ENCODE measurements at places on chromosomes 12 and 14.
A peak's percentile ranks its signal among the peaks of the same experiment; 100 is the strongest.

DNA sequence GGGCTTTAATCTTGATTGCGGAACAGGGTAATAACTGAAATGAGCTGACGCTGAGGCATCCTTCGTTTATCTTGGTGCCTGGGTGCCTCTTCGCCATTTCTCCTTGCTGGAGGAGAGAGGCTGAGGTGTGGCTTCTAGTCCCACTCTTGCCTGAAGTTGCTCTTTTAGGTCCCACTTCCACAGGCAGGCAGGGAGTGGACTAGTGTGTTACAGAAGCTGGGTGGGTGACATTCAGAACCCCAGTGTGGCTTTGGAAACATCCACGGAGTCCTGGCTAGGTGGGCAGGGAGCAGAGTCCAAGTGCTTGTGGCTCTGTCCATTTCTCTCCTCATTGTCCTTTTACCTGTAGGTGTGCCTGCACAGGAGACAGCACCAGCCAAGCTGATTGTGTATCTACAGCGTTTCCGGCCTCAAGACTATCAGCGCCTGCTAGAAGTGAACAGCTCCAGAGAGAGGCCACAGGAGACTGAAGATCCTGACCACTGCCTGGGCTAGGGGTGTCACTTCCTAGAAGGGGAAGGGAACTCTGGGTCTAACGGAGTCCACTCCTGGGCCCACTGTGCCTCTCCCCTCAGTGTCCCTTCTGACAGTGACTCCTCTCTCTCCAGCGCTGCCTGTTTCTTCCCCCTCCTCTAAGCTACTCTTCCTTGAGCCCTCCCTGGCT lies 2.4 kb downstream of the THTPA start:
- DNase-seq = no peak

DNA sequence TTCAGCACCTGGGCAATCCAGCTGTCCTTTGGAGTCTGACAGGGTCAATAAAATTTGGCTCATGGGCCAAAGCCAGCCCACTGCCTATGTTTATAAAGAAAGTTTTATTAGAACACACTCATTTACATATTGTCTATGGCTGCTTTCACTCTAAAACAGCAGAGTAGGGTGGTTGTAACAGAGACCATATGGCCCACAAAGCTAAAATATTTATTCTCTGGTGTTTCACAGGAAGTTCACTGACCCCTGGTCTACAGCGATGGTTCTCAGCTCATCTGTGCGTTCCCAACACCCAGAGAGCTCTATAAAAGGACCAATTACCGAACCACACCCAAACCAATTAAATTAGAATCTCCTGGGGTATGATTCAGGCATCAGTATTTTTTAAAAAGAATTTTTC lies 37.7 kb upstream of the RTRAF start:
- no peak for DNase-seq

- DNase-seq = peak; percentile 9
Observed at GRCh38 chr12:50401500-50402081, 906 bp downstream of the LARP4 start.

GRCh38 chr12:119338593-119339363 lies 4.2 kb downstream of the CCDC60 start:
- peak; percentile 96 for DNase-seq

- no peak for DNase-seq
Observed at GRCh38 chr12:95763809-95764253, 26.7 kb downstream of the NTN4 start.

DNA sequence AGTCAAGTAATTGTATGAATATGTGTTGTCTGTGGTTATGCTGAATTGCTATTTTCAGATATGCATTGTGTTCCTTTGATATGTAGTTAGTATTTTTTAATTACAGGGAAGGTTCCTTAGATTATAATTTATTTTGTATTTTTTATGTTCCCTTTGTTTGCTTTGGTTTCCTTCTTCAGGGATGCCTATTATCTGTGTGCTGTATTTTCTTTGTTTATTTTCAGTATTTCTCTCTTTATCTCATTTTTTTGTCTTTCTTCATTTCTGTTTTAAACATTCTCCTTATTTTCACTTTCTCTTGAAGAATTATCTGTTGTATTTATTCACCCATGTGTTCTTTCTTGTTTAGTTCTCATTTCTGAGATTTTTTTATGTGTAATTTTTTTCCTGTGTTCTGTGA lies 163.1 kb downstream of the EMP1 start:
- DNase-seq = no peak

- DNase-seq = no peak
Observed at GRCh38 chr12:39341179-39341578, 101.7 kb downstream of the KIF21A start.

GRCh38 chr14:92223025-92223424 lies 99.9 kb upstream of the SLC24A4 start:
- no peak for DNase-seq

- no peak for DNase-seq
Observed at GRCh38 chr12:57237596-57237931, 8.1 kb downstream of the SHMT2 start.

GRCh38 chr12:26976687-26977086 lies 37.5 kb downstream of the TM7SF3 start:
- no peak for DNase-seq

- DNase-seq = no peak
Observed at GRCh38 chr12:94039199-94039840, 109.1 kb upstream of the PLXNC1 start.

DNA sequence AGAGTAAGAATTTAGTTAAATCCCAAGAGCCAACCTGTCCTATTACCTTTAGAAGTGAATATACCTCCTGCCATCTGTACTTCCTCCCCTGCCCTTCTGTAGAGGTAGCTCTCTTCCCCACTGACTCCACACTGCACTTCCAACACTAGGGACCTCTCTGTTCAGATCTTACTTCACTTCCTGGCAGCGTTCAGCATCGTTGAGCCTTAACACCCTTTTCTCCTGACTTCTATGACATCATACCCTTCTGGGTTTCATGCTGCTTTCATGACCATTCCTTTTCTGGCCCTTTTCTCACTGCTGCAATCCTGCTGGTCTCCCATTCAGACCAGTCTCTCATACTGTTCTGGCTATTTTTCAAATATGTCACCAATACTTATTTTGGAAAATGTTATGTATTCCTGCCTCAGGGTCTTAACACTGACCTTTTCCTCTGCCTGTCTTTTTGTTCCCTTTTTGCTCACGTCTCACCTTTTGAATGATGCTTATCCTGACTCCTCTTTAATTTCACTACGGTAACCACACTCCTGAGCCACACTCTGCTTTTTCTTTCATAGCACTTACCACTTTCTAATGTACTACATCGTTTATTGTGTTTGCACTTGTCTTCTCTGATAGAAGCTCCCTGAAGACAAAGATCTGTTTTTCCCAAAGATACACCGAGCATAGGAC lies 67.6 kb downstream of the PLEKHA5 start:
- DNase-seq = no peak

DNA sequence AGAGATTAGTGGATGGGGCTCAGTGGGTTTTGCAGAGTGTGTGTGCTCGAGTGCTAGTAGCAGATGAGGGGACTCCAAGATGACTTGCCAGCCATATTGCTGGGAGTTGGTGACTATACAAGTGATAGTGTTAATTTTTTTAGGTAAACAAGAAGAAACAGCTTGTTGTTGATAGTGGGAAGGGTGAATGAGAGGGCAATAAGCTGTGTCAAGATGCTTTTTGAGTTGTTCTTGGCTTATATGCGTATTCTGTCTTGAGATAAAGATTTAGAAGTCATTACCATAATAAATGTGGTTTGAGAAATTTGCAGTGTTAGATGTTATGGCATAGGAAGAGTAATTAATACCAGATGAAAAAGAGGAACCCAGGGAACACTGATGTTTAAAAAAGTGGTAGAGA lies 75.3 kb downstream of the RCOR1 start:
- no peak for DNase-seq

DNA sequence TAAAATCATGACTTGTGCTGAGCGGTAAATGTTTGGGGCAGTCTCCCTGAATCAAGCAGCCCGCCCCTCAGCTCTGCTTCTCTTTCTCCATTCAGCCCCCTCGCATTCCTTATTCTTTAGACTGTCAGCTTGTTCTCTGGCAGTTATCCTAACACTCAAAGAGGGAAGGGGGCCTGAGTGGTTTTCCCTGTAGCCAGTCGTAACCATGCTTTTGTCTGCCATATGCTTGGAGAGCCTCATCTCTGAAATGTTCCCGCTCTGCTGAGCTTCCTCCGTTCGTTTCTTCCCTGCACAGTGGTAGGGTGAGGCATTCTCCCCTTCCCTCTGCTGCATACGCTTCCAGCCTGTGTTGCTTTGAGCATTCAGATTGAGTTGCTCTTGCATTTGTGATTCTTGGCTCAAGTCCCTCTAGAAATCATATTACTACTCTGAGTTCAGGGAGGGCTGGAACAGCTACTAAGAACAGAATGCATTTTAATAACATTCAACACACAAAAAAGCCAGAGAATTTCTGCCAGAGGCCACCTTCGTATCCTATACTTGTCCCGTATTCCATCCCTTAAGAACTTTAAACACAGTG lies 119.7 kb downstream of the FBXL14 start:
- DNase-seq = no peak

- peak; percentile 82 for DNase-seq
Observed at GRCh38 chr14:72420749-72421474, 473.0 kb downstream of the DPF3 start.

DNA sequence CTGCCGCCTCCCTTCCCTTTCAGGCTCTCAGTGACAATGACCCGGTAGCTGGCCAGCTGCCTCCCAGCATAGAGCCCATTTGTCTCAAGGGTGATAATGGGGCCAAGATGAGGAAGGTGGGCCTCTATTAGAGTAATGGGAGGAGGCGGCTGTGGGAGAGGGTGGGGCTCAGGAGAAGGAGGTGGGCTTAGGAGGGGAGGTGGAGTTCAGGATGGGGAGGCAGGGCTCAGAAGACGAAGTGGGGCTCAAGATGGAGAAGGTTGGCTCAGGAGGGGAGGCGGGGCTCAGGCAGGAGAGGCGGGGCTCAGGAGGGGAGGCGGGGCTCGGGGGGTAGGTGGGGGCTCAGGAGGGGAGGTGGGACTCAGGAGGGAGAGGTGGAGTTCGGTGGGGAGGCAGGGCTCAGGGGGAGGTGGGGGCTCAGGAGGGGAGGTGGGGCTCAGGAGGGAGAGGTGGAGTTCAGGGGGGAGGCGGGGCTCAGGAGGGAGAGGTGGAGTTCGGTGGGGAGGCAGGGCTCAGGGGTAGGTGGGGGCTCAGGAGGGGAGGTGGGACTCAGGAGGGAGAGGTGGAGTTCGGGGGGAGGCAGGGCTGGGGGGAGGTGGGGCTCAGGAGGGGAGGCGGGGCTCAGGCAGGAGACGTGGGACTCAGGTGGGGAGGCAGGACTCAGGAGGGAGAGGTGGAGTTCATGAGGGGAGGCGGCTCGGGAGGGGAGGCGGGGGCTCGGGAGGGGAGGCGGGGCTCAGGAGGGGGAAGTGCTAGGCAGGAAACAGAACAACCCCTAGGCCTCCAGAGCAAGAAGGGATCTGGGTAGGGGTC lies 36.8 kb downstream of the IQSEC3 start:
- DNase-seq = no peak

- peak; percentile 91 for DNase-seq
Observed at GRCh38 chr14:37232907-37233481, 35.3 kb downstream of the MIPOL1 start.

- DNase-seq = no peak
Observed at GRCh38 chr12:65867394-65867793, 43.1 kb downstream of the HMGA2 start.

GRCh38 chr12:54238531-54238930 lies 41.4 kb downstream of the CBX5 start:
- DNase-seq = peak; percentile 17

DNA sequence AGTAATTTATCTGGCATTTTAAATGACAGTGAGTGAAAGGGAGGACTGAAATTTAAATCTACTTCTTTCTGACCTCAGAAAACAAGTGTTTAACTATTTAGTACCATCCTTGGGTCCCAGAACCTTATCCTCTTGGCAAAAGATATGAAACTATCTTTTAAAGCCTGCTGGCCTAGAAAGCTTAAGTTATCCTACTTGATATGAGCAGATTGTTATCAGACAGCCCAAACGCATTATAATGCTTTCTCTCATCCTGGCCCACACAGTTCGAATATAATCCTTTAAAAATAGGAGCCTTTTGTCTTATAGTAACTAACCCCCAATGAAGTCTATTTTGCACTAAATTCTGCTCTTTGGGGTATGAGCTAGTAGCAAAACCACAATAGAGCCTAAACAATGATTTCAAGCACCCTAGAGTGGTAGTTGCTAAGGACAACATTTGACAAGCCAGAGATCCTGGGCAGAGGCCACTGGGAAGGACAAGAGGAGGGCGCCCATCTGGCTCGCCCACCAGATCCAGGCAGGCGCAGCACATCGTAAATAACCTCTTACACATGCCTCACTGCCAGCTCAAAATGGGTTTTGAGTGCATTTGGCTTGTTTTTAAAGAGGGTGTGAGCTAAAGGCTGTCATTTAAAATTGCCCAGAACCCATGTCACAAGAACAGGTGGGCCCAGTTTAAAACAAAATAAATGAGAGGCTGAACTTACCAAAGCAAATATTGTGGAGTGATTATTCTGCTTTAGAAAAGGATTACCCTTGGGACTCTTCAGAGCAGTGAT lies 37.7 kb upstream of the CRY1 start:
- DNase-seq = peak; percentile 90

DNA sequence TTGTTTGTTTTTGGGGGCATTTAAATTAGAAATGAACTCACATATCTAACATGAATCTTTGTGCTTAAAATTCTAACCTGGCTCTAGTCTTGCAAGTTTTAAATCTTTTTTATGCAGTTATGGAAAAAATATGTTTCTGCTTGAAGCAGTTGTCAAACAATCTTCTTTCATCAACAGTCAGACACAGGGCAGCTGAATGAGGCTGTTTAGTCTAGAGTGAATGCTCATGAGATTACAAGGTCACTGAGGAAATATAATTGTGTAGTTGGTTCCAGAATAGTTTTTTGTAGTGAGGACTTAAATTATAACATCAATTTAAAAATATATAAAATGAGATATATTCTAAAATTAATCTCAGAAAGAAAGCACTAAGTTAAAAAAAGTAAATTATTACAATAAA lies 76.5 kb downstream of the TRMT5 start:
- DNase-seq = no peak

- DNase-seq = no peak
Observed at GRCh38 chr12:66236969-66237368, 48.0 kb downstream of the IRAK3 start.

Measured in NCI-H524 (cell line).